ENCODE measurements at places on chromosomes 1 and 21.

- no peak for DNase-seq
Observed at GRCh38 chr1:67588178-67588855, 96.7 kb upstream of the GADD45A start.

- DNase-seq: no peak
Observed at GRCh38 chr1:212127221-212127620, 91.7 kb downstream of the DTL start.

DNA sequence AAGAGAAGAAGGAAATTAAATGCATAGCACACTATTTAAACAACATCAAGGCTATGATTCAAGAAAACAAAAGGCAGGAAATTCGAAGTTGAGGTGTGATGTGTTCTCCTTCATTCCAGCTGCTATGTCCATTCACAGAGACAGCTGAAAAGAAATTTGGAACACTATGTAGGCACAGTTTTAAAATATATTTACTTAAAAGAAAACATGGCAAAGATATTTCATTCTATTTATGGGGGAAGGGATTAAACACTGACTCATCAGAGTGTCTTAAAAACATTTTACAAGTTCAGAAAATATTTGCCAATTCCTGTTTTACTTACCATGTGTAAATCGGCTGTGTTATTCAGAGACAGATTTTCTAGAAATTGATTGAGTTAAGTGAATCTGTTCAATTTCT, 39.4 kb upstream of the NGF start:
- no peak for DNase-seq

DNA sequence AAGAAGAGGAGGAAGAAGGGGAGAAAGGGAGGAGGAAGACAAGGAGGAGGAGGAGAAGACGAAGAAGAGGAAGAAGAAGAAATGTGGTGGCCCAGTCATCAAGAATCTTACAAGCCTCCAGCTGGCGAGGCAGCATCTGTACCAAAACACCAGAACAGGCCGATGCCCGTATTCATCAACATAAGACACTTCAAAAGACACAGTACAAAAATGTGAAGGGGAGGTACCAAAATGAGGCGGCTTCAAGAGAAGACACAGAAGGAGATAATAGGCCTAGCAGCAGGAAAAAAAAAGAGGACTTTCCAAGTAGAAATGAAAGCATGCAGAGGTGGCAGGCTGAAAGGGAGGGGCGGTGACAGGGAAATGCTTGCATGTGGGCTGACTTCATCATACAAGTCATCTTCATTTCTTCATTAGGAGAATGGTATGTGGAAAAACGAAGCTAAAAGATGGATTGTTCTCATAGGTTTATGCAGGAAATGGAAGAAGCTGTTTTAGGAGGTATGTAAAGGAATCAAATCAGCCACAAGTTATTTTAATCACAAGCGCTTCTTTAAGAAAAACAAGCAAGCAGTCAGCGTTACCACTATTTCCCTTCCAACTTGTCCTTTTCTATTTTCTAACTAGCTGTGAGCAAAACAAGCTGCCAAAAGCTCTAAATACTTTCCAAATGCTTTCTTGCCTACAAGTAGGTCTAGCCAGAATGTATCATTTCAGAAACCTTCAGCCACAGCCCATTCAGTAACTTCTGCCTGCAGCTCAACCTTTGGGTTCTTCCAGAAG, 192.3 kb downstream of the SLC45A1 start:
- DNase-seq: no peak

DNA sequence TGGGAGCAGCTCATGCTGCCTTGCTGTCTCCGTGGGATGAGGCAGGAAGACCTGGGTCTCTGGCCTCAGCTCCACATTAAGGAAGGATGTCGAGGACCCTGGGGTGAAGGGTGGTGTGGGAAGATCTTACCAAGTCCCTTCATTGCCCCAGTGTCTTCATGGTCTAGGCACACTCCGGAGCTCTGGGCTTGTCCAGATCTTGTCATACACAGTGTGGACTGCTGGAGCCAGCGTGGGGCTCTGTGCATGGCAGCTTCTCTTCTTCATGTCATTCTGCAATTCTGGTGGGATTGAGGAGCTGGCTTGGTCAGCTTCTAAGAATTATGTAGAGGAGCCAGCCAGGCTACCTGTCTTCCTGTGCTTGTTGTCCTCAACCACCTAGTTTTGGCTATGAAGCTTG, 79.3 kb upstream of the ETV3 start:
- DNase-seq: no peak

GRCh38 chr1:61531716-61532115, 193.2 kb downstream of the TM2D1 start:
- DNase-seq: no peak

DNA sequence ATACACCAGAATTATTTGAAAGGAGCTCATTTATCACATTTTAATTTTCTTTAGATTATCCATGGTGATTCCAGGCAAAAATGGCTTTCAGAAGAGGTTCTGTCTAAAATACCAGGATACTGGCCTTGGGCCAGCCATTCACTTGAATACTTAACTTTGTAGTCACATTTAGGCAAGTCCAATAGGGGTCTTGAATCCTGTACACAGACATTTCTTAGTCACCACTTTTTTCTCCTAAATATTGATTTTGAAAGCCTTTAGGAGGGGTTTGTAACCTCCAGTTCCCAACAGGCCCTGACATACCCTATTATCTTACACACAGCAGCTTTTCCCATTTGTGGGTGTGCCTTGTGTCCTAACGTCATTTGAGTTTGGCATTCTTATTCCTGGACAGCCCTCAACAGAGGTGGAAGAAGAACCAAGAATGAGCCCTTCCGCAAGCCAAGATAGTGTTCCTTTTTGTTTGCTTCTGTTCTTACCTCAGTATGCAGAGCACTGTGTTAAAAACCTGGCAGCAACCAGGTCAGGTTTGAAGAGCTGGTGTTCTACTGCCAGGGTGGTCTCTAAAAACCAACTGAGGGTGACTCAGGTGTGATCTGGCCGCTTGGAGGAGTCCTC, 19.5 kb downstream of the MAP3K7CL start:
- no peak for DNase-seq

DNA sequence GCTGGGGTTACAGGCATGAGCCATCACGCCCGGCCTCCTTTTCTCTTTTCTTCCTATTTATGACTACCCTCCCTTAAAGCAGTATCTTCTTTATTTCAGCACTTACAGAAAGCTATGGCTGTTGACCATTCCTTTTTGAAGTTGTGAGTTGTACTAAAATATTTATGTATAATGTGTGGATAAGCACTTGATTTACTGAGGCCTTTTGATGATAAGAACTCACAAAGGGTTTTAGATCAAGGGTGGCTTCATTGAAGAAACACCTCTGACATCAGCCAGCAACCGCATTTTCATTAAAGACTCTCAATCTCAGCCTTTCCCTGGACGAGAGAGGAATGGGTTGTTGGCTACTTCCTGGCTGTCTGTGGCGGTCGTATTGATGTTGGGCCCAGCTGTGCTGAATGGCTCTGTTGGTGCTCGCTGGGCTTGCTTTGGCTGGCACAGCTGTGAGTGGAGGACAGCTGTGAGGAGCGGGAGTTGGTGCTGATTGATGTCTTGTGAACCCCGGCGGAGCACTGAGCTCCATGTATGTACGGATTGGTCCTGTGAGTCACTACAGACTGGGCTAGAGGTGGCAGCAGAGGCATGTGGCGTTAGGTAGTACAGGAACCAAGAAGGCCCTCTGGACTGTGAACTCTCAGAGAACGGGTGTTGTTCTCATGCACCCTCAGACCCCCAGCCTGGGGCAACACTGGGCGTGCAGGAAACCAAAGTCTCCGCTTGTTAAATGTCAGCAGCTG, 208.8 kb downstream of the KIF26B start:
- DNase-seq: no peak

DNA sequence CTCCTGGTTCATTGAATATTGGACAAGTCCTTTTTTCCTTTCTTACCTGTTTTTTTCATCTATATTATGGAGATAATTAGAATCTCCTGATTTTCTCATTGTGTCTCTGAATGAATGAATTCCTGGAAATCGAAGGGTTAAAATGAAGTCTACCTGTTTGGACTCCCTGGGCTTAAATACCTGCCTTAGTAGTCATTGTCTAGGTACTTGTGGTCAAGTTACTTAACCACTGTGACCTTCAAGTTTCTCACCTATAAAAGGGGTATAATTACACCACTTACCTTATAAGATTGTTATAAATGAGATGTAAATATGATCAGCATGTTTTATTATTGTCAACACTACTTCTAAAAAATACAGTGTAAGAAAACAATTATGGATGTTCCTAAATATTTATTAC, 9.0 kb upstream of the TBX19 start:
- DNase-seq: no peak

GRCh38 chr1:57272601-57273000, 151.3 kb downstream of the DAB1 start:
- no peak for DNase-seq

DNA sequence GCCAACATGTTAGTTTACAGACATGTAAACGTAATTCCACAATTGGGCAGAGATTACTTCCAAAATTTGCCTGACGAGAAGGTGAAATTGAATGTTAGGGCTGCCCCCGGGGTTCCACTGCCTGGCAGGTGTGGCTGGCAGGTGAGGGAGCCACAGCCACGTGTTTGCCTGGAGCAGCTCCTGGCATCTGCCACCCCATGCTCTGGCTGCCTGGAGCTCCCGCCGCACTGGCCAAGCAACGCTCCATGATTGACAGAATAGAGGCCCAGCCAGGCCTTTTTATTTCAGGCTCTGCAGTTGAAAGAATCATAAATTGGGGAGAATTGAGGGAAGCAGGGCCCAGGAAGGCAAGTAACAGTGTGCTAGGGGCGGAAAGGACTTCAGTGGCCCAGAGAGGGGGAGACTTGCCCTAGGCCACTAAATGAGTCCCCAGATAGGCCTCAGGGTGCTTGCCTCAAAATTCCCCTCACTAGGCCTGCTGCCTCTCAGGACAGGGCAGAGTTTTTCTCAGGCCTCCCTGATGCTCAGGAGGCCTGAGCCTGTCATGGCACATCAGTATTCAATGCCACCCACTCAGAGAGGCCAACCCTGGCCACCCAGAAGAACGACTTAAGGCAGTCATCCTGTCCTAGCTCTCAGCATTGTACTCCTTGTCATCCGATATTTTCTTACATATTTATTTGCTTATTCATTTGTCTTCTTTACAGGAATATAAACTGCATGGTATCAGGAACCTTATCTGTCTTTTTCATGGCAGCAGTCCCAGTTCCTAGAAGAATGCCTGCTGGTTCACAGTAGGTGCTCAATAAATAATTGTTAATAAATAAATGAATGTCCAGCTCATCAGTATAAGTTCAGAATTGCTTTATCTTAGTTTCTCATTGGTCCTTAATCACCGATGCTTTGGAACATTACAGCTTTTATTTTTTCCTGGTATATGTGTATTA, 16.6 kb upstream of the S1PR1 start:
- DNase-seq: no peak

DNA sequence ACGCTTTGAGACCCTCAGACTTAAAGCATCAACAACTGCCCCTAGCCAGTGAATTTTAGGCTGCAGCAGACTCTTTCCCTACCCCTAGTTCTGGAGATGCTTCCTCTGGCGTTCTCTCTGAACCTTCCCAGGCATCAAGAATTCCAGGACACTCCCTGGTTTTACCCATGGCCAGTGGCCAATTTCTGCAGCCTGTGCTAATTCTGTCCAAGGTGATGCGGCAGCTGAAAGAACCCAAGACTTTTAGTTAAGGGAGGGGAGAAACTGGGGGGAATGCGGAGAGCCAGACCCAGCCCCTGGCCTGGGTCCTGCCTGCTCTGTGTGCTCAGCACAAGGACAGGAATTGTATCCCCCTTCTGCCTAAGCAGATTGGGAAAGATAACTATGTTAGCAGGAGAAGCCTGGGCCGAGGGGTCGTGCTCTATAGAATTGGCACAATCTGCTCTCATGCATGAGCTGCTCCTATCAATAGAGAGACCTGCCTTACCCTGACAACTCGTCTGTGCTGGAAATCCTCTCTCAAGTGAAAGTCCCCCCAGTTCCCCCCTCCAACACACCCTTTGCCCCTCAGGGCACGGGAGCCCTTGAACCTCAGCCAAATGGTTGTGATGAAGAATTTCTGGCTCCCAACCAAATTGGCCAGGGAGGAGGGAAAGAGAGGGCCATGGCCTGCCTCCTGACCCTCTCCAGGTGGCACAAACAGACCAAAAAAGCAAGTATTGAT, 5.4 kb upstream of the GJA8 start:
- no peak for DNase-seq

DNA sequence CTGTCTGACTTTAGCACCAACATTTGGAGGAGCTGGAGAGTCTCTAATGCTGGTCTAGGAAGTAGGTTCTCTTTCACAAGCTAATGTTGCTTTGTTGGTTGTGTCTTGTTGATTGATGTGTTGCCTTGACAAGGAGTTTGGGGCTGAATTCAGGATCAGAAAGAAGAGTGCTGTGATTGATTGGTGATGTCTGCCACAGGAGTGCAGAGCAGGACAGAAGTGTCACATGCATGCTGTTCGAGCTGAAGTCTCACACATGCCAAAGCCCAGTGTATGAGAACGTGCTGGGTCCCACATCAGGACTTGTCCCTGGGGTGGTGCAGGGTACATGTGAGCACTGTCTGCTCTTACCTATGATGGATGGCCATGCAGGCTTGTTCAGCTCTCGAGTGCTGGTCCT, 694.4 kb downstream of the MATN1 start:
- DNase-seq: no peak

- DNase-seq: no peak
Observed at GRCh38 chr1:68917456-68917855, 420.6 kb upstream of the DEPDC1 start.

DNA sequence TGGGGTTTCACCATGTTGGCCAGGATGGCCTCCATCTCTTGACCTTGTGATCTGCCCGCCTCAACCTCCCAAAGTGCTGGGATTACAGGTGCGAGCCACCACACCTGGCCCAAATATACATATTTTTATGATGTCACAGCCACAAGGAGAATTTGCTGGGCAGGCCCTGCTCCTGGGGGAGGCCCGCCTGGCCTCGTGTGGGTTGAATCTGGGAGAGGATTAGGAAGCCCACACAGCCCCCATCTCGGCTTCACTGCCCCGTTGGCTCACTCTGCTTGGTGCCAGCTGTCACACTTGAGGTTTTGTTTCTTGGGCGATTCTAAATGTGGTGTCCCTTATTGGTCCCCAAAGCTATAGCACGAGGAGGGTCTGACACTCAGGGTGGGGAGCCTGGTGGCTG, 335.7 kb upstream of the AJAP1 start:
- no peak for DNase-seq

DNA sequence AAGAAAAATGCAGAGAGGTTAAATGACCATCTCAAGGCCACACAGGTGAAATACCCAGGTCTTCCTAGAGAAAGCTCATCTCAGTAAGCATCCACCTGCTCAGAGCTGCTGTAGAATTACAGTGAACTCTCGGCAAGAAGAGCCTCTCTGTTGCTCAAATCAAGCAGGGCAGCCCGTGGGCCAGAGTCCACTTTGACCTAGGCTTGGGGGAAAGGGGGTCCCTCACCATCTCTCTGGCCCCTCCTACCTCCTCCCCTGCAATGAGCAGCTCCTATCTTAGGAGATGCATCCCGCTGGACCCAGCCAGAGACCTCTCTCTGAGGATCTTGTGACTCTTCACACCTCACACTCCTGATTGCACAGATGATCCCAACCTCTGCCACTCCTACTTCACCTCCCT, 364.7 kb downstream of the PTPRU start:
- DNase-seq: no peak

DNA sequence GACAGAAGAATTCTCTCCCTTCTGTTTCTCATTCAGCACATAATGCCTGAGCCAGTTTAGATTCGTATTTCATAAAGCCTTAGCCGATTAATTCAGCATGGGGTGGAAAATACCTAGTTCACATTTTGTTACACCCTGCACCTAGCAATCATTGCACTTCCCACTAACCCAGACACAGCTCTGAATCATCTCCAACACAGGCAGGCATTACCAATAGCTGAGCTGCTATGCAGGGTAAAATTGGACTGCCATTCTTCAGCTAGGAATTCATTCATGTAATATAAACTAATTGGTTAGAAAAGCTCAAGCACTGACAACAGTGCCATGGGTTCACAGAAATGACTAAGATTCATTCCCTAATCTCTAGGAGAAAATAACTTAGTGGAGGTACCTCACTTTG, 26.9 kb upstream of the NKAIN1 start:
- DNase-seq: no peak

Data from stimulated activated CD8-positive, alpha-beta memory T cell treated with anti-CD3 and anti-CD28 coated beads, Interleukin-4, amount 100 ng/mL, for 1 hour (primary cell).